ENCODE measurements at places on chromosomes 5 and 9.

- DNase-seq: no peak
These were observed 29.2 kb downstream of the FBXO4 start for GRCh38 chr5:41954286-41954685.

GRCh38 chr9:13292782-13293181 lies 13.3 kb upstream of the MPDZ start:
- no peak for DNase-seq

GRCh38 chr9:71364186-71364955 lies 242.9 kb upstream of the TRPM3 start:
- no peak for DNase-seq

GRCh38 chr5:74766418-74766848 lies 484 bp downstream of the GFM2 start:
- no peak for DNase-seq

DNA sequence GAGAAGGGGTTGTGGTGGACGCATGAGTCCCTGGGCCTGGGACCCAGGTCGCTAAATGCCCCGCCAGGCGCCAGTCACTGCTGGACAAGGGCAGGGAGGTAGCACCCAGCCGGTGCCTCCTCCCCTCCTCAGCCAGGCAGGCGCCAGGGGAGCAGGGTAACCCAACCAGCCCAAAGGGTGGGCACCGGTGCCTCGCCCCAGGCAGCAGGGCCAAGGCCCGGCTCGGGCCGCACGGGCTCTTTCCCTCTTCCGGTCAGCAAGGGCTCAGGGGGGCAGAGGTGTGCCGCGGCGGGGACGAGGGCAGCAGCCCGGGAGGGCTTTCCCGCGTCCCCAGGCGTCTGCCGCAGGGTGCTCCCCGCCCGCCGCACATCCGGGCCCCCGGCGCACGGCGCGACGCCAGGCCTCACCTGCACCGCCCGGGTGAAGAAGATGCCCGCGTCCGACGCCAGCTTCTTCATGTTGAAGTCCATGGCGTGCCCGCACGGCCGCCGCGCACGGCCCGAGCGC lies 393 bp downstream of the SH3GLB2 start:
- no peak for DNase-seq

DNA sequence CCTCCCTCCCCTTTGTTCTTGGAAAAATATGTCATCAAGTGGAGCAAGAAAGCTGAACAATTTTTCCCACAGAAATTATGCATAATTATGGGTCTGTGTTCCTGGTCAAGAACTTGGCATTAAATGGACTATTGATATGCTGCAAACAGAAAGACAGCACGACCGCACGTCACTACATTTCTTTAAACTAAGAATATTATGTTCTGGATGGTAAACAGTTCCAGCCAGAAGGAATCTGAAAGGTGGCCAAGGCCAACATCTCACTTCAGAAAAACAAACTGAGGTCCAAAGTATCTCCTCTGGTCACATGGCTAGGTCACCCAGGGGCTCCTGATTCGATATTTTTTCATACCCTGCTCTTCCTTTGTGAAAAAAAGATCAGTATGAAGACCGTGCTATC lies 173.3 kb upstream of the GAS1 start:
- no peak for DNase-seq

GRCh38 chr9:12681620-12682019 lies 11.6 kb upstream of the TYRP1 start:
- DNase-seq: no peak

- no peak for DNase-seq
These were observed 526.9 kb downstream of the DTWD2 start for GRCh38 chr5:118461436-118461835.

- no peak for DNase-seq
These were observed 103.7 kb downstream of the ATPSCKMT start for GRCh38 chr5:10145923-10146401.

DNA sequence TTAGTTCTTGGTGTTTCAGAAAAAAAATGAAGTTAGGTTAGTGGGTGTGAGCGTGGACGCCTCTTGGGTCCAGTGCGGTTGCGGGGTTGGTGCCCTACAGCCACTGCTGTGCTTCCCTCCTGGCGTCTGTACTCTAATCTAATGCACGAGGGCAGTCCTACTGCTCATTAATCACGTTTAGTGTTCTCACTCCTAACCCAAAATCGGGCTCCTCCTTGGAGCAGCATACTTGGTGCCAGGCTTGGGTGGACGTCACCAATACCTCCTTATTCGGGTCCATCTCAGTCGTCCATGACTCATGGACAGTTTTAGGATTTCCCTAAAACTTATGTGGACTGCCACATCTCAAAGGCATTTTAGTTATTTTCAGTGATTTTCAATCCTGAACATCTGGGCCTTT lies 41.6 kb downstream of the TRIO start:
- no peak for DNase-seq

GRCh38 chr5:79259810-79260209 lies 23.9 kb downstream of the JMY start:
- no peak for DNase-seq

GRCh38 chr5:10460252-10460906 lies 18.7 kb downstream of the ROPN1L start:
- DNase-seq: peak; percentile 31

DNA sequence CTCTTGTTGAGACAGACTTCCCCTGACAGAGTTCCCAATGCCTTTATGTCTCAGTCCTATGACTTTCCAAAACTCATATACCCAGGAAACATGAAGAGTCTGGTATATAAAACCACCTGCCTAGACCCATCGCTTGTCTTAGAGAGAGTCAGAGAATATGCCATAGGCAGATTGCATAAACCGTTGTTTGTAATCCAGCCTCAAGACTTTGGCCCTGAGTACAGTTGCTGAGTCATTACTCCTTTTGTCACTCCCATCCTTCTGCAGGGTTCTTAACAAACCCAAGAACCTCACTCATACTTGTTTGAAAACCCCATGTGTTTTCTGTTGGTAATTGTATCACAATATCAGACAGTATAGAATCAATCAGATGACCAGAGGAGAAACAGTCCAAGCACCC lies 616.3 kb downstream of the SLCO4C1 start:
- no peak for DNase-seq

DNA sequence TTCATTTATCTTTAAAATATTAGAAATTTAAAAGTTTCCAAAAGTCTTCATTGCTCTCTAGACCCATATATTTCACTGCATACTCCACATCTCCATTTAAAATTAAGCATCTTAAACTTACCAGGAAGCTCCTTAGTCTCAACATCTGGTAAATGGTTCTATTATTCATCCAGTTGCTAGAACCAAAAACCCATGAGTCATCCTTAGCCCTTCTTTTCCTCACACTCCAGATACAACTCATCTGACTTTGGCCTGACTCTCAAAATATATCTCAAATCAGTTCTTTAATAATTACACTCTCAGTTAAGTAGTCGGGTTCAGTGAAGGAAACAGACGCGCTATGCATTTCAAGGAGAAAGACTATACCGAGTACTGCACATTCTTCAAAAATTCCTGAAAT lies 110.2 kb upstream of the COX7C start:
- no peak for DNase-seq

DNA sequence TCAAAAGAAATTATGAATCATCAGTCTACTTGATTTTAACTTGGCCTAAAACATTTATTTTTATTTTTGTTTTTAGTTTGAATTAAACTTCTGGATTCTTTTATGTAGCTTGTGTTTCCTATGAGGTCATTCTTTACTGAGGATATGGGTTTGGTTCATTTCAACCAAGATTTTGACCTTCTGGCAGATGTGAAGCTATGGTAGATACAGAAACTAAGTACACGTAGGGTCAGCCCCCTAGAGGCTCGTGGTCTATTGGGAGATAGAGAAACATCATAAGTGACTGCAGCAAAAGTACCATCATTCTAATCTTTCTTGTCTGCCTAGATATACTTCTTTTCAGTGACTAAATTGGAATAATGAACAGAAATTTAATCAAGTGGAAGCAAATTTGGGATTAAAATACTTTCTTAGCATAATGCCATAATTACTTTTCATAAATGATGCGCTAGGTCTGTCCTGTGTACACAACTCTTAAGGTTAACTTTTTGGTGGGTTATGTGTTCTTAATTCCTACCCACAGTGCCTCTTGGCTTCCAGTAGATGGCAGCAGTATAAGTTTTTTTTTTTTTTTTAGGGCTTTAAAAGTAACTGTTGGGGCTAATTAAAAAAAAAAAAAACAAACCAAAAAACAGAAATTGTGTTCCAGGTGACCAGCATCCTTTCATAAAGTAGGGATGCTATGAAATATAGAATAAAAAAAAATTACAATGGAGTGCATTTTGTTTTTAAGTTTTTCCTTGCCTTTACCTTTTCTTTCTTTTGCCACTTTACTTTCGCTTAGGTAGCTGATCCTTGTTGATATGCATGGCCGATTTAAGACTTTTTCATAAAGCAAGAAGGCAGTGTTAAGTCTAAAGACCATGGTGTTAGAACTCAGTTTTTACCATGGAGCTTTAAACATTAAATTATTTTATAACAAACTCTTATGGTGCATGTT lies 49.9 kb downstream of the LRRTM2 start:
- no peak for DNase-seq

DNA sequence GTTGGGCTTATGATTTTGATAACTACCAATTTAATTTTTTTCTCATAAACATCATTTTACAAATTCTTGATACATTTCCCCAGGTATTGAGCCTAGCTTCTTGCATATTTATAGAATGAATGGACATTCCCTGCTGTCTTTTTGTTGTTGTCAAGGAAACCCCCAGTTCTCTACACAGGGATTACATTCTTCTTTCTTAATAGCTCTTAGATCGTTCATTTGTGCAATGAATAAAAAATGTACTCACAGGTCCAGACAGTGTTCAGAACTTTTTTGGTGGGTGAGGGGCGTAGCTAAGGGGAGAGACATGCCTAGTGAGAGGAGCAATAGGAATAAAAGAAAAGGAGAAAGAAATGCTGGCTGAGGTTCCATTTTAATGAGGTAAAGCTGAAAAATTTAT lies 58.6 kb downstream of the VCAN start:
- no peak for DNase-seq

DNA sequence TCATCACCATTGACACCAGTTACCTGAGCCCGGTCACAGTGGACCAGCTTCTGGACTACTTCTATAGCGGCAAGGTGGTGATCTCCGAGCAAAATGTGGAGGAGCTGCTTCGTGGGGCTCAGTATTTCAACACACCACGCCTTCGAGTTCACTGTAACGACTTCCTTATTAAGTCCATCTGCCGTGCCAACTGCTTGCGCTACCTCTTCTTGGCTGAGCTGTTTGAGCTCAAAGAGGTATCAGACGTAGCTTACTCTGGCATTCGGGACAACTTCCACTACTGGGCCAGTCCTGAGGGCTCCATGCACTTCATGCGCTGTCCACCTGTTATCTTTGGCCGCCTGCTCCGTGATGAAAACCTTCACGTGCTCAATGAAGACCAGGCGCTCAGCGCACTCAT lies 520 bp downstream of the CCIN start:
- no peak for DNase-seq

- DNase-seq: no peak
These were observed 120.1 kb upstream of the TMEM161B start for GRCh38 chr5:88388476-88389337.

GRCh38 chr9:2727374-2727773 lies 10.1 kb downstream of the KCNV2 start:
- no peak for DNase-seq

- DNase-seq: no peak
These were observed 209.0 kb downstream of the EFNA5 start for GRCh38 chr5:107461770-107462169.

DNA sequence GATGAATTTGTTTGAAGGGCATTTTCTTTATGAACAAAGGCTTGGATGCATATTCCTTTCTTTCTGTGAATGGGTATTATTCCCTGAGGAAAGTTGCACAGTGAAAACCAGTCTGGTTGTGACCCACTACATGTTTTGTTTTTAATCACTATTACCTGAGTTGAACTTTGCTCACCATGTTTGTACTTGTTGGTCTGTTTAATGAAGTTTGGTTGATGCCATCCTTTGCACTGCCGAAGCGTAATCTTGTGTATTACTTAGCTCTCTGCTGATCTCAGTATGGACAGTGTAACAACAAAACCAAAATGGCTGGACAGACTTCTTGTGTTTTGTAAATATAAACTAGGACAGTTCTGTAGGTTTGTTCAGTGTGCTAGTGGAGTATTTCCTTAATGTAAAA lies 38.1 kb downstream of the UGCG start:
- DNase-seq: no peak

GRCh38 chr5:90119531-90119971 lies 290.0 kb downstream of the CETN3 start:
- DNase-seq: no peak

DNA sequence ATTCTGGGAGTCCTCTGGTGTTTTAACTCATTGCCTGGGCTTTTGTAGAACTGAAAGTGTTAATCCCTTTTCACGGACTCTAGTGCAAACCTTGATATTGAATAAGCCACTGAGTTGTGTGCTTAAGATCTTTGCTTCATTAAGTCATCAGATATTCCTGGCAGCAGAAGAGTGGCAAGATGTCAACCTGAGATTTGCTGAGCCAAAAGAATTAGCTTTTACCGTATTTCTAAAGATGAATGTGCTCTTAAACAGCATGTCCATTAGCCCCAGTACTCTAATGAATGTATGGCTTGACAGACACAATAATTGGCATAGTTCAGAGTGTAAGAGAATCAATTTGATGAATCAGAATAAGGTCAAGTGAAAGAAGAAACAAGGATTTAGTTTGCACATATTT lies 87.2 kb upstream of the CDH6 start:
- DNase-seq: no peak

- DNase-seq: no peak
These were observed 96.2 kb downstream of the ARHGEF28 start for GRCh38 chr5:73722231-73722630.

- DNase-seq: no peak
These were observed 126.3 kb upstream of the ASTN2 start for GRCh38 chr9:117541181-117541580.

GRCh38 chr5:142767911-142768310 lies 2.3 kb upstream of the ARHGAP26 start:
- no peak for DNase-seq

DNA sequence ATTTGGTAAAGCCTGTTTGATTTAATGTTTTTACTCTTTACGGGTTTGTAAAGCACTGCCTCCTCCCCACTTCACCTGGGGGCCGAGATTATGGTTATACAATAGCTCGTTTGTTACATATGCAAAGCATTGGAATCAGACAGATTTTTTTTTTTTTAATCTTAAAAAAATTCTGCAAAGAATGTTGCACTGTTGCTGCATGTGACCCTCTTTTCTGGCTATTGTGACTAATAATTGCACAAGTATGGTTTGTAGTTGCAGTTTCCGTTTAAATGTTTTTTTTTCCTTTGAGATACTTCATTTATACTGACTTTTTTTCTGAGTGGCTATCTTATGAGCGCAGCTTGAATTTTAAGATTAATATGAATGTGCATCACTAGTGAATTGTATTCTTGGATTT lies 165.3 kb downstream of the KDM4C start:
- DNase-seq: no peak

Measured in amygdala (tissue), 56 donors.